ENCODE measurements at places on chromosomes 16 and 17.
A peak's percentile ranks its signal among the peaks of the same experiment; 100 is the strongest.

- no peak overlapping the region for H3K4me3 ChIP-seq
- H3K4me1 ChIP-seq: no peaks in the 10 kb centered on the region
- H3K27me3 ChIP-seq: no peaks in the 10 kb centered on the region
- no peaks in the 10 kb centered on the region for H3K36me3 ChIP-seq
- DNase-seq: no peak
These were observed 16.9 kb downstream of the DOC2B start for GRCh38 chr17:164303-165235.

DNA sequence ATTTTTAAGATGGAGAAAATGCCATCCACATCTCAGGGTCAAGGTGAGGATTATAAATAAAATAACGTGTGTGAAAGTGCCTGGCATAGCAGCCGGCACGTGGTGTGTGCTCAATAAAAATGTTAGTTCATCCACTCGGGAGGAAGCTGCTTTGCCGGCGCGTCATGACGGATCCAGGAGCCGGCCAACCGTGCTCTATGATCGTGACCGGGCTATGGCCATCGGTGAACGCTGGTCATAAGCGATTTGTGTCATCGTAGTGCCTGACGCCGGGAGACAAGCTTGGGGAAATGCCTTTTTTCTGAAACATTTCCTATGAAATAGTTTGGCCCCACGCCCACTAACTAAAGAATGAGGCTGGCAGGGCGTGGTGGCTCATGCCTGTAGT, 74.0 kb downstream of the CMC2 start:
- no peaks in the 10 kb centered on the region for H3K4me1 ChIP-seq
- no peaks in the 10 kb centered on the region for H3K27me3 ChIP-seq
- H3K27ac ChIP-seq: no peak overlapping the region
- no peaks in the 10 kb centered on the region for H3K36me3 ChIP-seq

- peak; percentile 93 for DNase-seq
- no peaks in the 10 kb centered on the region for H3K36me3 ChIP-seq
- H3K27me3 ChIP-seq: no peaks in the 10 kb centered on the region
- H3K4me1 ChIP-seq: peaks cover 34% of the 10 kb centered on the region
- H3K27ac ChIP-seq: no peak overlapping the region
These were observed 9.3 kb downstream of the CORO6 start for GRCh38 chr17:29613352-29613837.

GRCh38 chr16:63813862-63814261, 1308.0 kb downstream of the CDH11 start:
- H3K36me3 ChIP-seq: no peaks in the 10 kb centered on the region
- no peak for DNase-seq
- no peak overlapping the region for H3K4me3 ChIP-seq
- H3K27me3 ChIP-seq: no peaks in the 10 kb centered on the region

GRCh38 chr17:45718791-45719190, 65.3 kb upstream of the CRHR1 start:
- H3K27ac ChIP-seq: no peak overlapping the region
- no peaks in the 10 kb centered on the region for H3K36me3 ChIP-seq
- H3K27me3 ChIP-seq: no peaks in the 10 kb centered on the region
- DNase-seq: no peak
- no peak overlapping the region for H3K4me3 ChIP-seq

DNA sequence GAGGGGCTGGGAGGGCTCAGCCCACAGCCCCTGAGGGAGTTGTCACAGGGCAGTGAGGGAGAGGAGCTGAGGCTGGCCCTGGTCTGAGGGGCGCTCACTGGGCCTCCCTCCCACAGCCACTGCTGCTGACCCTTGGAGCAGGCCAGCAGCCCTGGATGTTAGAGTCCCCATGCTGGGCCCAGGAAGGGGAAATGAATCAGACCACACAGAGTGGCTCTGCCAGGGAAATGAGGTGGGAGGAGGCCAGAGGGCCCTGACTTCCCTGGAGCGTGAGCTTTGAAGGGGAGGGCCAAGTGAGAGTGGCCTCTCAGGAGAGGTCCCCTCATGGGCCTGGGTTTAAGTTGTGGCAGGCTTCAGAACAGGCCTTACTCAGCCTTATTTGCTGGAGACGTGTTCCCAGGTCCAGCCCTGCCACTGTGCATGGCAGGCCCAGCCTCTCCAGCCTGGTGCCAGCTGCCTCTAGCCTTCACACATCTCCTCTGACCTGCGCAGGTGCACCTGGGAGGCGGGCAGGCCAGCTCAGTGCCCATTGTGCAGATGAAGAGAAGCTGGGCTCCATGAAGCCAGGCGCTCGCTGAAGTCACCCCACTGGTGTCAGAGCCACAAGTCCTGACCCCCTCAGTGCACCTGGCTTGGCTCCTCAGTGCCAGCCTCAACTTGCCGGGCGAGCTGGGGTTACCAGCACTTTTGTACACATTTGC, 15.4 kb downstream of the GPT2 start:
- no peak overlapping the region for H3K4me3 ChIP-seq
- H3K27ac ChIP-seq: no peak overlapping the region
- DNase-seq: no peak
- no peaks in the 10 kb centered on the region for H3K4me1 ChIP-seq
- H3K36me3 ChIP-seq: no peaks in the 10 kb centered on the region

DNA sequence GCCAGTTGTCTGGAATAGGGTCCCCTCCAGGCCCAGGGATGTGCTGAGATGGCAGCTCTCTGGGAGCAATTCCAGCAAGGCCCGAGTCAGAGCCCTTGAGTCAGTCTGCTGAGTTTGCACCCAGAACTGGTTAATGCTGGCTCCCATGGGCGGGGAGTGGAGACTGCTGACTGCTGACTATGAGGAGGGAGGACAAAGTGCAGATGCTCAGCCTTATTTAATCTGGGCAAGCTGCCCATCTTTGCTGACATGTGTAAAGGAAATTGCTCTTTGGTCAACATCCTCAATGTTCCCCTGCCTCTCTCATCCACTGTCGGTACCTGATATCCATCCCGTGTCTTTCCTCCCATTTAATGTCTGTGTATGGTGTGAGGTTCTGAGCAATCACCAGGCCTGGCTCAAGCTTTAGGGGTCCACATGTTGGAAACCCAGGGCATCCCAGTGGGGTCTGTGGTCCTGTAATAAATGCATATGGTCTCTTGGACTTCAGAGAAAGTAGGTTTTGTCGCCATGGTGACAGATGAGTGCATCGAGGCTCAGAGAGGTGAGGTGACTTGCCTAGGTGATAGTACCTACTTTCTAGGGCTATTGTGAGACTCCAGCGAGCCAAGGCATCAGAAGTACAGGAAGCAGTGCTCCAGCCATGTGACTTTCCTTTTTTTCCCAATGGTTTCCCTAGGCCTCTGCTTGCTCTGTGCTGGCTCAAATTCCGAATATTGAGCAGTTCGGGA, 20.0 kb upstream of the RNF135 start:
- no peak overlapping the region for H3K4me3 ChIP-seq
- H3K27me3 ChIP-seq: no peaks in the 10 kb centered on the region
- no peaks in the 10 kb centered on the region for H3K36me3 ChIP-seq
- DNase-seq: no peak
- H3K4me1 ChIP-seq: no peaks in the 10 kb centered on the region
- no peak overlapping the region for H3K27ac ChIP-seq

DNA sequence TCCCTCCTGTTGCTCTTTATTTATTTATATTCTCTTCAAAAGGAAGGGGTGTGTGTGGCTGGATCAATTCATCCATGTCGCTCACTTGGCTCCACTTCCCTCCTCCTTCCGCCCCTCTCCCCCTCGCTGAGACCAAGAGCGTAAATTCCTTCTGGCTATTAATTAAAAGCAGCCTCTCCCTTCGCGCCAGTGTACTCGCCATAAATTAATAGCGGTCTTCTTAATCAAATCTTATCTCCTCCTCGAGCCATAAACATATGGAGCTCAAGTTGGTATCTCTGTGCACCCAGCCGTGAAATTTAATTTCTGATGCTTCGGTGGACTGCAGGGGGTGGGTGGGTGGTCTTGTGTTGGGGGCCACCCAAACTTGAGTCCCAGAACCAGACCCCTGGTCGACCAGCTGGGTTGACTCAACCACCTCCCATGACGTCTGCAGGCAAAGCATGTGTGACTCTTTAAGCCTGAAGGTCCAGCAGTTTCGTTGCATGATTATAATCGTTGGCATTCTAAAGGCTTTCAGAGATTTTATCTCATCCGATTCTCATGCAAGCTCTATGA, 57.9 kb downstream of the SDK2 start:
- peaks cover 25% of the 10 kb centered on the region for H3K4me1 ChIP-seq
- H3K36me3 ChIP-seq: no peaks in the 10 kb centered on the region
- H3K27ac ChIP-seq: no peak overlapping the region
- no peak for DNase-seq
- H3K27me3 ChIP-seq: no peaks in the 10 kb centered on the region

DNA sequence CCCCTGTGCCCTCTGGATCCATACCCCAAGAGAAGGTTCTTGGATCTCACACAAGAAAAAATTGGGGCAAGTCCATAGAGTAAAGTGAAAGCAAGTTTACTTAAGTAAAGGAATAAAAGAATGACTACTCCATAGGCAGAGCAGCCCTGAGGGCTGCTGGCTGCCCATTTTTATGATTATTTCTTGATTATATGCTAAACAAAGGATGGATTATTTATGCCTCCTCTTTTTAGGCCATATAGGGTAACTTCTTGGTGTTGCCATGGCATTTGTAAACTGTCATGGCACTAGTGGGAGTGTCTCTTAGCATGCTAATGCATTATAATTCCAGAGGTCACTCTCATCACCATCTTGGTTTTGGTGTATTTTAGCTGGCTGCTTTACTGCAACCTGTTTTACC, 70.8 kb downstream of the NLK start:
- no peak overlapping the region for H3K4me3 ChIP-seq
- no peak overlapping the region for H3K27ac ChIP-seq
- no peak for DNase-seq
- peaks cover 11% of the 10 kb centered on the region for H3K4me1 ChIP-seq
- H3K36me3 ChIP-seq: no peaks in the 10 kb centered on the region

- H3K4me3 ChIP-seq: no peak overlapping the region
- H3K4me1 ChIP-seq: no peaks in the 10 kb centered on the region
- H3K27me3 ChIP-seq: no peaks in the 10 kb centered on the region
- H3K36me3 ChIP-seq: no peaks in the 10 kb centered on the region
- no peak overlapping the region for H3K27ac ChIP-seq
These were observed 22.5 kb upstream of the IRX6 start for GRCh38 chr16:55301385-55302008.

- no peaks in the 10 kb centered on the region for H3K4me1 ChIP-seq
- H3K27ac ChIP-seq: no peak overlapping the region
- no peaks in the 10 kb centered on the region for H3K36me3 ChIP-seq
- H3K27me3 ChIP-seq: no peaks in the 10 kb centered on the region
These were observed 6.8 kb downstream of the CACNG4 start for GRCh38 chr17:66971264-66971663.

DNA sequence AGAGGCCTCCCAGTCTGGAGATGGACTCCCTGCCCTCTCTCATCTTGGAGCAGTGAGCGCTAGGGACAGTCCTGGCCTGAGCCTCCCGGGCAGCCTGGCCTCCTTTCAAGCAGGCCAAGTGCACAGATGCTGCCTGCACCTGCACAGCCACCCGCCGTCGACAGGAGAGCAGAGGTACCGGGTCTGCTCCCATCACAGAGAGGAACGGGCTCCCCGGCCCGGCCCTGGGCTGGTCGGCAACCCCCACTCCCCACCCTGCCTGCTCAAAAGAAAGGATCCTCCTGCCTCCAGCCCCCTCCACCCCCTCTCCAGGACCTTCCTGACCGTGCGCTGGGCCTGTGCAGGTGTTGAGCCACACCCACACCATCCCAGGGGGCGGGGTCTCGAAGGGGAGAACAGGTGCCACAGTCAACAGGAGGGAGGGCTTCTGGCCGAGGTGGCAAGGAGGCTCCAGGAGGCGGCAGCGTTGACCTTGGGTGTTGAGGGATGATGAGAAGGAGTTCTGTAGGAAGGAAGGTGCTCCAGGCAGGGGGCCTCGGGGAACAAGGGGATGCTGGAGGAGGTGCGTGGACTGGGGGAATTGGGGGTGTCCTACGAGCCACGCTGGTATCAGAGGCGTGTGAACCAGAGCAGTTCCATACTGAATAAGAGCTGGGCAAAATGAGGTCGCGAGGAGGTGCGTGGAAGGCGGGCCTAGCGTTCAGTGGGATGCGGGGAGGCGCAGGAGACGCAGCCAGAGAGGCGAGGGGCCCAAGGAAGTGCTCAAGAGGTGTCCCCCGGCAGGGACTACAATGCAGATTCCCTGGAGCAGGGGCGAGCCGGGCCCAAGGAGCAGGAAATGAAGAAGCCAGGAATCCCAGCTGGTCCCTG, 967 bp upstream of the CDH15 start:
- peak overlapping the region; percentile 51 for H3K4me3 ChIP-seq
- peaks cover 8% of the 10 kb centered on the region for H3K4me1 ChIP-seq
- H3K27me3 ChIP-seq: no peaks in the 10 kb centered on the region
- no peaks in the 10 kb centered on the region for H3K36me3 ChIP-seq
- H3K27ac ChIP-seq: no peak overlapping the region

DNA sequence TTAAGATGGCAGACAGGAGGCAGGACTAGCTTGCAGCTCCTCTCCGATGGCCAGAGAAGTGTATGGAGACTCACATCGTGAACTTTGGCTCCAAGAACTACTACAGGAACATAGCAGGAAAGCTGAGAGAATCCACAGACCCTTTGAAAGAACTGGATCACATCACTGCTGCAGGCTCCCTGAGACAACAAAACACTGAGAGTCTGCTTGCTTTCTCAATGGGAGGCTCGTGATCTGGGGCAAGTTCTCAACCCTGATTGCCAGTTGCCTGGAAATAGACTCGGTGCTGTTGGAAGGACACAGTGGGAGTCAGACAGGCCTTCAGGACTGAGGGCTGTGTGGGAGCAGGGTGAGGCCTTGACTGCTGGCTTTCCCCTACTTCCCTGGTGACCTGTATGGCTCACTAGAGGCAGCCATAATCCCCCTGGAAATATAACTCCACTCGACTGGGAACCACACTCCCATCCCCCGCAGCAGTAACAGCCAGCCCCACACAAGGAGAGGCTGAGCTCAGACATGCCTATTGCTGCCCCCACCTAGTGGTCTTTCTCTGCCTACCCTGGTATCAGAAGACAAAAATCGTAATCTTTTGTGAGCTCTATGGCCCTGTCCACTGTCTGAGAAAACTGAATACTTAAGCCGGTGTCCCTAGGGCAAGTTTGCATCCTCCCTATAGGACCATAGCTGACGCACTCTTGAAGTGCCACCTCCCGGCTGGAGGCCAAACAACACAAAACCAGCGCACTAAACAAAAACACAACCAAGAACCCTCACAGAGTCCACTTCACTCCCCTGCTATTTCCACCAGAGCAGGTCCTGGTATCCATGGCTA, 238.4 kb downstream of the CEP112 start:
- no peak overlapping the region for H3K27ac ChIP-seq
- no peaks in the 10 kb centered on the region for H3K4me1 ChIP-seq
- H3K36me3 ChIP-seq: no peaks in the 10 kb centered on the region
- no peak overlapping the region for H3K4me3 ChIP-seq
- H3K27me3 ChIP-seq: no peaks in the 10 kb centered on the region
